ENCODE measurements at places on chromosomes 1 and 21. TPM values are rescaled to one million over a fixed set of nuclear protein-coding genes. Genes with fewer than 3 reads are reported as not detected.
A peak's percentile ranks its signal among the peaks of the same experiment; 100 is the strongest.

DNA sequence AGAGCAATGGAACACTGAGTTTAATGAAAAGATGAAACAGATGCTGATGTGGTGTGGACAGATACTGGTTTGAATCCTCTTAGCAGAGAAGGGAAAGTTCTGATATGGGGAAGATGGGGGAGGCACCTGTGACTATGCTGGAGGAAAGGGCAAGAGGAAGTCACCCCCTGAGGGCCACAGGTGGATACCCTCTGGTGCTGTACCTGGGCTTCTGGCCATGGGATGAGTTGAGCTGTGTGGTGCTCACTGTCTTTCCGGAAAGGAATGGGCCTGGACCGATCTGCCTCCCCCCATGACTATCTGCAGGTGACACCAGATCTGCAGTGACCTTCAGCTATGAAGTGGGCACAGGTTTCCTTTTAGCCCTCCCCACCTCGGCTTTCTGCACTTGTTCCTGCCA, 52.4 kb downstream of the IER5 start:
- no peak for DNase-seq

DNA sequence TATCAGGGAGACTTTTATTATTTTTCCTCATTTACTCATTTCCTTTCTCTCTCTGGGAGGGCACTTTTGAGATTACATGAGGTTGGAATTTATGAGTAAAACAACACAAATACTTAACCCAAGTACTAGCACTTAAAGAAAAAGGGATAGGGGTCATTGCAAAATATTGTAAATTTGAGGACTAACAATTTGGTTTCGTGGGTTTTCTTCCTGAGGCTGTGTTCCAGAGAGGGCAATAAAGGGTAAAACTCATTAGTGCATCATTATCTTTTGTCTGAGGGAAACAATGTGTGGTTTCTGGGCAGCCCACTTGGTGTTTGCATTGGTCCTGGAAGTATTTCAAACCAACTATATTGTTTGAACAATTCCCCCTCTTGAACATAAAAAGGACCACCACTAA, 96.5 kb downstream of the GREM2 start:
- no peak for DNase-seq

Gene NRAS
- 16.1 TPM for total RNA-seq

DNA sequence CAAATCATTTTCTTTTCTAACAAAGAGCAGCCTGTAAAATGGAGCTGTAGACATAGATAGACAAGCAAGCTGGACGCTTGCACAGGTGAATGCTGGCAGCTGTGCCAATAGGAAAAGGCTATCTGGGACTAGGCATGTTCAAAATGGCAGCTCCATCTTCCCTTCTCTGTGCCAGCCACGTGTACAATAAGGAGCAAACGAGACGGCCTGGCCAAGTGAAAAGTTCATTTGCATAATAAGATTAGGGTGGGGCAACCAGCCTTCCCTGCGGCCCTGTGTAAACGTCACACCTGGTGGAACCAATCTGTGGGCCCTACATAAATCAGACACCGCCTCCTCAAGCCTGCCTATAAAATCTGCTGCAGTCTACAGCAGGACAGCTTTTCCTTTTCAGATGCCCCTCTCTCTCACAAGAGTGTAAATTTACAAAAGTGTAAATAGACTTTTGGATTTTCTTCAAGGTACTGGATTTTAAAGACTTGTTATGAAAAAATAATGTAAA, 16.6 kb upstream of the EDEM3 start:
- DNase-seq: no peak

Gene IGSF5
- total RNA-seq: not detected

GRCh38 chr1:157289424-157290105, 151.4 kb upstream of the ETV3 start:
- DNase-seq: peak; percentile 53

- DNase-seq: no peak
Measured at GRCh38 chr1:76218888-76219287, 144.3 kb downstream of the ST6GALNAC3 start.

GRCh38 chr1:236774926-236775325, 20.2 kb upstream of the MTR start:
- no peak for DNase-seq

Gene NMNAT1
- total RNA-seq: 7.1 TPM

Gene CELA2B
- total RNA-seq: not detected

DNA sequence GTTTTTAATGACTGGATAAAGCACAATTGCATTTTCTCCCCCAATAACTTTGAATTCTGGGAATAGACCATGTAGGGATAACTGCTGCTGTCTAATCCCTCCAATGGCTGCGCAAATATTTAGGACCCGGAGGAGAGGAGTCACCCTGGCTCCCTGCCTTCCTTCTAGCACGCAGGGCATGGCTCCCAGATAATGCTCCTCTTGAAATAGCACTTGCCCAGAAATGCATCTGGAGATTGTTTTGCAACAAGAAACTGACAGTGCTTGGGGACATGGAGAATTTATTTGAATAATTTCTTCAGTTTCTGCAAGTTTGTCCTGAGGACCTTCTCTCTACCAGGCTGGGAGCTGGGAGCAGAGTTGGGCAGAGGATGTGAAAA, 83.5 kb downstream of the MAN1C1 start:
- DNase-seq: no peak

- no peak for DNase-seq
Measured at GRCh38 chr1:5705751-5706150, 286.5 kb downstream of the NPHP4 start.

- DNase-seq: no peak
Measured at GRCh38 chr1:21564521-21565095, 55.4 kb downstream of the ALPL start.

GRCh38 chr21:22961258-22961657, 1963.0 kb downstream of the NCAM2 start:
- DNase-seq: no peak

DNA sequence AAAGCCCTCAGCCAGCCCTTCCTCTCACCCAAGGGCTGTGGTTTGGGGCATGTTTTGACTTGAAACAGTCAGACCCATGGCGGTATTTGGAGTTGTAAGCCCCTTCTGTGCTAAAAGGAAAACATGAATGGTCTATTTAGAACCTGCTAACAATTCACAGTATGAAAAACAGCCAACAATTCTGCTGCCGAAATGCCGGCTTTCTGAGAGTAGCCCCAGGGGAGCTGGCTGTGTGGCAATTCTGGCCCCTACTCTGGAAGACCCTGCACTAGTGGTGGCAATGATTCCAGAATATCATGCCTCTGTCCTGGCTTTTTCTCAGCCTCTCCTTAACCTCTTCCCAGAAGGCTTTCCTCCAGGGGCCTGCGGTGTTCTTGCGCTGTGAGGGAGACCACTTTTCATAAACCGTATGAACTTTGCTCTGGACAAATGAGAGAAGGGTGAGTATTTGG, 118.7 kb downstream of the EDEM3 start:
- DNase-seq: no peak

DNA sequence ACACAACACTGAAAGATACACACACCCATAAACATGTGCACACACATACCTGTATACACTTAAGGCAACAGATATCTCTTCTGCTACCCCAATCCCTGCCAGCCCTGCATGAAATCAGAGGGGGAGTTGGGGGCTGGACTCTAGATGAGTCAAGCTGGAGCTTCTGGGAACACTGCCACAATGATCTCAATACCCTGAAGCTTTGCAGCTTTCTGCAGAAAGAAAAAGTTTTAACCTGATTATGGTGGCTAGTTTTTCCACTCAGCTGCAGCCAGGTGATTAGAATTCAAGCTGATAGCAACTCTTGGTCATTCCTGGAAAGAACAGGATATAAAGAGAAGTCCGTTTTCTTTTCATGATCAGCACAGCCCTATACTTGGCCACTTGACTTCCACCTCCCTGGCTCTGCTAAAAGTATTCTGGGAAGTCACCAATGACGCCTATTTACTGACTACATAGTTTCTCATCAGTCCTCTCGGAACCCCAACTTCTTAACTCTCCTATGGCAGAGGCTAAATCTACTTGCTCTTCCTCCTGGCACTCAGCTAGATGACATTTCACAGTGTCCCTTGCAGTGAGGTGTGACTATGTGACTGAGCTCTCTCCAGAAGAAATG, 20.7 kb upstream of the DNASE2B start:
- DNase-seq: no peak

DNA sequence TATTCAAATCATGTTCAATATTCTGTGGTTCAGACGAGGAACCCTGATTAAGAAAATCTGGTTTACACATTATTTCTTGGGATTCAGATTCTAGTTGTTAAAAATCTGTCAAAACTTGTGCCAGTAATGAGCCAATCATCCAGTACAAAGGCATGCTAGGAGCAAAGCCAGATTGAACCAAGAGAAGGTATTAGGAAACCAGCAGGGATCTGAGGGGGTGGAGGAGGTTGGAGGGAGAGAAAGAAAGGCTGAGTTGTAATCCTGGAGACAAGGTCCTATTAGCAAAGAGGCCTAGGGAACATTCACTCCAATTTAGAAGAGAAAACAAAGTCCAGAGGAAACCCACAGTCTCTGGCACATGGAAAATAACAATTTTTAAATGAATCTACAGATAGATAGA, 352.9 kb downstream of the LTN1 start:
- no peak for DNase-seq

DNA sequence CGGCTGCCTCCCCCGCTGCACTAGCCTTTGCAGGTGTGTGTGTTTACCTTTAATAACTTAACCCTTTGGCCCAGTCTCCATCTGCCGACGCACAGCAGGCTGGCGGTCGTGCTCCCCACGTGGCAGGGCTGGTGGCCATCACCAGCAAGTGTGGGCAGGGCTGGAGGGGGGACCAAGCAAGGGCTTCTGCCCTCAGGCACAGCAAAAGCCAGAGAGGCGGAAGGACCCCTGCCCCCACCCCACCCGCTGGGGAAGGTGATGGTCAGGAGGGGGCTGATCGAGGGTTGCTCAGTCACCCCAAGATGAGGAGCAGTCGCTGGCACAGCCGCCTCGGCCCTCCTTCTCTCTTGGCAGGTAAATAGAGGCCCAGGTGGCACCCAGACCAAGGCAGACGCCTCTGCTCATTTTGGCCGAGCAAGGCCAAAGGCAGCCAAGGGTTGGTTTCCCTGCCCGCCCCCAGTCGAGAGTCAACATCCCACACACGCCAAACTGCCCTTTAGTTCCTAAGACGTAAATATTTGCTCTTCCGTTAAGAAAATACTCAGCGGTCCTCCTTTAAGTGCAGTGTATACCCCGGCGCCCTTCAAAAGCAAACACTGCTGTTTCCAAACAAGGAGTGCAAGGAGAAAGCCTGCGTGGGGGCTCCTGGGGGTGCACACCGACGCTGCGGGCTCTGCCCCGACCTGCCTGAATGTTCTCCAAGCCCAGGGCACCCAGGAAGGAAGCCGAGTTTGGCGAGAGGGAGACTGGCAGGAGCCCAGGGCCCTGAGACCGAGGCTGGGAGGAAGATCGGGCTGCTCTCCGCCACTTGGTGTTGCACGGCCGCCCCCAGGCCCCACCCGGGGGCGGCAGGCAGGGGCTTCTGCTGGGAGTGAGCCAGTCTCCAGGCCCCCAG, 82.7 kb downstream of the SIK1 start:
- no peak for DNase-seq

Gene GBP3
- total RNA-seq: 11.9 TPM

Measured in esophagus muscularis mucosa (tissue), 4 donors.